GM12892 (cell line): ENCODE measurements at places on chromosomes 5 and 9.

GRCh38 chr5:59245198-59245597 is 648.3 kb downstream of the PDE4D start:
- no peak for DNase-seq

- peak; percentile 89 for DNase-seq
These were observed 809 bp downstream of the HNRNPAB start for GRCh38 chr5:178204935-178205748.

DNA sequence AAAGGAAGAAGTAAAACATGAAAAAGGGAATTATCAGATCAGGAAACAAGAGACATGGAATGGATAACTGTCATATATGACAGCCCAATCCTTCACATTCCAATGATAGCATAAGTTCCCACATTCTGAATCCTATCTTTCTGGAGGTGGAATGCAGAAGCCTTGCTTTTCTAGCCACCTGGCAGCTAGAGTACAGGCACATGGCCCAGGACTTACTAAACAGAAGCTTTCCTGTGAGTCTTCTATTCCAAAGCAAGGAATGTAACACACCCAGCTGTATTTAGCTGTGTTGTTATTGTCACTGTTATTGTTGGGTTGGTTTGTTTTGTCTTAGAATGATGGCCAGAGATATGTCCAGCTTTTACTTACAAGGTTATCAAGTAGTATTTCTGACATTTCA is 780.5 kb upstream of the ZNF608 start:
- no peak for DNase-seq

DNA sequence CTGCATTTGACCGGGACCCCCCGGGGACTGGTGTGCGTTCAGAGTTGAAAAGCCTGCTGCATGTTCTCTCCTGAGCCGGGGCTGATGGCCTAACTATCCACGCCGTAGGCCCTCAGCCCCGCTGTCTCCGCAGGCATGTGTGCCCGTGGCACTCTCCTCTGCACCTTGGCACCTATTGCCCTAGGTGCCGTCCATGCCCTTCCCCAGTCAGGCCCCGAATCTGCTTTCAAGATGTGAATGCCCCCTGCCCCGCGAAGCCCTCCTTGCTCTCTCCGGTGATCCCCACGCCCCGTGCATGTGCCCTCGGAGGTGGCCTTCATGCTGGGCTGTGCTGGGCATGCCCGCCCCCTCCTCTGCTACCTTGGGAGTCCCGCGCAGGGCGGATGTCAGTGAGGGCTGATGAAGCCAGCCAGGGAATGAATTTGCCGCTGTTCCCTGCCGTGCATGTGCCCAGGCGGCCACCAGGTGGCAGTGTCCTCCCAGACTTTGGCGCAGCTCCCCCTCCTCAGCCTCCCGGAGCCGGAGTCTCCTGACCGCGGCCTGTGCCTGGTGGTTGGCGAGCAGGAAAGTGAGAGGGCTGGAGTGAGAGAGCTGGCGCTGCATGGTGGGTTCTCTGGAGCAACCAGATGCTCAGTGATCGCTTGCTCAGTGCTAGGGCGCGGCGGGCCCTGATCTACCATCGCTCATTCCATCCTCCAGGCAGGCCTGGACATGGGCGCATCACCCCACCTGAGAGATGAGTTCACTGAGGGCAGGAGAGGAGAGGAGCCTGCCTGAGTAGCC is 112.9 kb upstream of the LMX1B start:
- peak; percentile 74 for DNase-seq

DNA sequence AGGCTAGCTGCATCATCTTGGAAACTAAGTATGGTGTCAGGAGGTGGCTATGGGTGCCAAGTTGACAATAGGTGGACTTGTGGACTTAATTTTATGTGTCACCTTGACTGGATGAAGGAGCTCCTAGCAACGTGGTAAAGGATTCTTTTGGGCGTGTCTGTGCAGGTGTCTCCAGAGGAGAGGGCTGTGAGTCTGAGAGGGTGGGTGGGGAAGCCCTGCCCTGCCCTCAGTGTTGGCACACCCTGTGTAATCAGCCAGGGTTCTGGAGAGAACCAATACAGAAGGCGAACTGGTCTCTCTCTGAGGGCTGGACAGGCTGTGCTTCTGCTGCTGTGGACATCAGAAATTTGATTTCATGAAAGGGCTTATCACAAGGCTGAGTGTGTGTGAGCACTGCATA is 61.0 kb downstream of the GTF3C4 start:
- no peak for DNase-seq

DNA sequence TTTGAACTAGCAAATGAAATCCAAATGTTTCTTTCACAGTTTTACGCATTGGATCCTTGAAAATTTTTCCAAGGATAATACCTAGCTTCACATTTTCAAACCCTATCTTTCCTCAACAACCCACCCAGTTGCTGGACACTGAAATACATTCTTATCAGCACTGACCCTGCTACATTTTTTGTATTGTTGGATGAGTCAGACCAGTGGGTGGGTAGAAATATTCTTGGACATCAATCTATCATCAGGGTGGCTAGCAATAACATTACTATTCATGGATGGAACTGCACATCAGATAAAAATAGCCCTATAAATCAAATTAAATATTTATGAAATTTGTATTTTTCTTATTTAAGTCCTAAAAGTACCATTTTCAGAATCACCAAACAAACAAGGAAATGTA is 407.4 kb upstream of the IZUMO3 start:
- no peak for DNase-seq
